ENCODE measurements at places on chromosomes 4 and X.

DNA sequence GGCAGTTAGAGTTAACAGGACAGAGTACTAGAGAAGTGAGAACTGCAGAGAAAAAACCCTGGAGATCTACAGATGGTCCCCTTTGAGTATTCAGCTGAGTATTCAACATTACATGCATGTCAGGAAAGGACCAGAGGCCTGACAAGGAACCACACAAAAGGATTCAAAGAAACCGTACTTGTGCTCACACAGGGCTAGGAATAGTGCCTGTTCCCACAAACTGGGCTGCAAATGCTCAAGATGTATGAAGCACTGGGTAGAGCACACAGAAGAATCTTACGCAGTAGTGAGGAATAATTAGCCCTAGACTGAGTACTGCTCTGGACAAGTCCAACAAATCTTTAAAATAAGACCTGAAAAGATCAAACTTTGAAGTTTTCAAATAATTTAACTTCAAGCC is 17.6 kb downstream of the PTPN13 start:
- DNase-seq, result no peak

DNA sequence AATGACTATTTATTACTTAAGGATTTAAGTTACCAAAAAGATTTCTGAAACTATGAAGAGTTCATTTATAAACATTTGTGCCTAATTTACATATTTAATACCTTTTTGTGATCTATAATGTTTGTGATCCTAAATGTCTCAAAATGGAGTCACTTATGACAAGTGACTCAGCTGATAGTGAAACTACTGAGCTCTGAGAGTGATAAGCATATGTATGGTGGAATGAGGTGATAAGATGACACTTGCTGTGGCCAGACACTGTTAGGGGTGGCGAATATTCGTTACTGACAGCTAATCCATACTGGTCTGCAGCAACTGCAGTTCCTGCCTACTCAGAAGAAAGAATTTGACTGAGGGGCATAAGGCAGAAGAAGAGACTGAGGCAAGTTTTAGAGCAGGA is 5.5 kb upstream of the NXF3 start:
- DNase-seq, result no peak

DNA sequence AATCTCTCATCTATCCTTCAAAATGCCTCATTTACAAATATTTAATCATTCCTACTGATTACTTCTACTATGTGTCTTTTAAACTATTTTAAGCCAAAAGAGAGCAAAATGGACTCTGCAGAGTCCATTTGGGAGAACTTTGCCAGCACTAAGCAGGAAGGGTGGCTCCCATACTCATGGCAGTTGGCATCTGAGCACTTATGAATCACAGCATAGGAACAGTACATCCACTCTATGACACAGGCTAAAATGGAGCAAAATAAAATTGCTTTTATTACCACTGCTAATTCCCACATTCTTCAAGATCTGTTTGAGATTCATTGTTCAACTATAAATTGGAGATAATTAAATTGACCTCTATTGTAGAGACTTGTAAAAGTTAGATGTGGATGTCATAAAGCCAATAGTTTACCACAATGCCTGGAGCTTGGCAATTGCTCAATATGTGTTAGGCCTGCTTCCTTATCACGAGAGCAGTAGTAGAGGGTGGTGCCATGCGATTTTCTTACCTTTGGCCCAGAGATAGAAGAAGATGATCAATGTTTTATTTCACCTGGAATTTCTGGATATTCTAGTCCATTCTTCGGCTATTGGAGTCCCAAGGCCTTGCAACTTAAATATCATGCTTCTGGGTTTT is 19.1 kb downstream of the HPGD start:
- DNase-seq, result no peak

GRCh38 chr4:149952716-149953115 is 125.5 kb upstream of the DCLK2 start:
- DNase-seq, result no peak

- DNase-seq, result no peak
Measured at GRCh38 chrX:134000260-134001245, 15.2 kb upstream of the GPC3 start.

GRCh38 chr4:14167876-14168510 is 540.5 kb upstream of the BOD1L1 start:
- DNase-seq, result no peak

GRCh38 chr4:153483432-153484418 is 17.6 kb downstream of the TMEM131L start:
- no peak for DNase-seq

DNA sequence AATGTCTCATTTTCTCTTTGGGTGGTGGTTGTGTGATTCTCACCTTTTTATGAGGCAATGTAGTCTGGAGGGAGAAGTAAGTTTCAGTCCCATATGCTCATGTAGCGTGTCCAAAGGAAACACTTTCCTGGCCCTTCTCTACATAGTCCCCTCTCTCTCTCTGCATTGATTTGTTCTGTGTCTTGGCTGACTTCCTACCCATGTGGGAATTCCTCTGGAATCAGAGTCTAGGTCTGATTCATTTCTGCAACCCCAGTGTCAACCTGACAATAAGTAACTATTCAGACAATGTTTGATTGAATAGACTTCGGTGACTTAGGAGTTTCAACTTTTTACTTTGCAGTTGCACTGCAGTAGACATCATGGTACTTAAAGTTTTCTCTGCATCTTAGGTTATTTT is 2.7 kb upstream of the ALAS2 start:
- DNase-seq, result no peak

GRCh38 chrX:32155044-32155638 is 1056.2 kb downstream of the DMD start:
- DNase-seq, result no peak

DNA sequence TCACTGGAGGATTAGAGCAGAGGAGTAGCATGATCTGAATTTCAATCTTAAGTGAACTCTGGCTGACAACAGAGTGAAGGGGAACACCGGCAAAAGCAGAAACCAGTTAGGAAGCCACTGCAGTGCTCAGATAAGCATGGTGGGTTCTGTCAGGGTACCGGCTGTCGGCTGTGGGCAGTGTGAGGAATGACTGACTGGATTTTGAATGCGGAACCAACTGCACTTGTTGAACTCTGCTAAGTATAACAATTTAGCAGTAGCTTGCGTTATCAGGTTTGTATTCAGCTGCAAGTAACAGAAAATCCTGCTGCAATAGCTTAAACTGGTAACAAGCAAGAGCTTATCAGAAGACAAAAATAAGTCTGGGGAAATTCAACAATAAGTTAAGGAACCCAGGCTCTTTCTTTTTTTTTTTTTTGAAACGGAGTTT is 5.2 kb downstream of the HTT start:
- no peak for DNase-seq

DNA sequence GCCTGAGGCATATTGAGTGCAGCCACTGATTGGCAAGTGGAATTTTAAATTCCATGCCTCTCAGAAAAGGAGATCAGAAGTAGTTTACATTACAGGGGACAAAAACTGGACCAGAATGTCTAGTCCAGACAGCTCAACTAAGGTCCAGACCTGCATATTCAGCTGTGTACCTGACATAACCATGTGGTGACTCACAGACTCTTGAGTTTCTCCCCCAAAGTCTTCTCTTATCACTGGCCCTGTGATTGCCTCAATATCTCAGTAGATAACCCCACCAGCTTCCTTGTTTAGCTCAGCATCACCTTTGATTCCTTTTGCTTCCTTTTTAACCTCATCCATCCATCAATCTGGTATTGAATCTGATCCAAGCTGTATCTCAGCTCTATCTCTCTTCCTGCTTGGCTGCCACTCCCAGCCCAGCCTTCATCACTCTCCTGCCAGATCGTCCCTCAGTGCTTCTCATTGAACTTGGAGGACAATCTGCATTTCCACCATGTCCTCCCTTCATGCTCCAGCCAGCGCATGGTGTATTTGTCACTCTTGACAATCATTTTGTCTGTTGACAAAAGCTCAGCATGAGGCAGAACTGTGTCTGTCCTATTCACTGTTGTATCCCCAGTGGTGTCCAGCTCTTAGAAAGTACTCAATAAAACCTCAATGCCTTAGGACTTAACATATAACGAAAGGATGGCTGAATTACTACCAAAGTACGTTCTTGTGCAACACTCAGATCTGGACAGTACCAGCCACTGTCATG is 27.8 kb upstream of the SLC2A9 start:
- DNase-seq, result no peak

DNA sequence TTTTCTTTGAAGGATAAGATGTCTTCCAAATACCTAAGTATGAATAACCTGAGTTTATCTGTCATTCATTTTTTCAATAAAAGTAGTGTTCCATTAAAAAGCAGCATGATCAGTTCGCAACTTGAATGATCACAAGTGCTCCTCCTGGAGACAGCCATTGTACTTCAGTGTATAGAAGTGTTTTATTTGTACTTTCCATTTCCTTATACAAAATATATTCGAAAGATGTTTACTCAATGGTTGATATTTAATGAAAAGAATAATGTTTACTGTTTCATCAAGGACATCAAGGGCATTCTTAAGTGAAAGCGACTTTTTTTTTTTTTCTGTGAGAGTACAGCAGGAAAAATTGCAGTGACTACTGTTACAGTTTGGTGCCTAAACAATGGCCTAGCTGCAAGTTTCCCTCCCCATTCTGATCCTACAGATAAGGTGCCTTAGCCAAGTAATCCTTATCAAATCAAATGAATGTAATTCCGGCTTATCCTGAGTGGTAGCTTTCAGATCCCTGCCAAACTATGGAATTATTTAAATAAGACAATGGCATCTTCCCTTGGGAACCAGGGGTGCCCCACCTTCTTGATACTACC is 69.0 kb upstream of the IL15 start:
- DNase-seq, result no peak

GRCh38 chrX:45508454-45508853 is 307.8 kb upstream of the DIPK2B start:
- no peak for DNase-seq

DNA sequence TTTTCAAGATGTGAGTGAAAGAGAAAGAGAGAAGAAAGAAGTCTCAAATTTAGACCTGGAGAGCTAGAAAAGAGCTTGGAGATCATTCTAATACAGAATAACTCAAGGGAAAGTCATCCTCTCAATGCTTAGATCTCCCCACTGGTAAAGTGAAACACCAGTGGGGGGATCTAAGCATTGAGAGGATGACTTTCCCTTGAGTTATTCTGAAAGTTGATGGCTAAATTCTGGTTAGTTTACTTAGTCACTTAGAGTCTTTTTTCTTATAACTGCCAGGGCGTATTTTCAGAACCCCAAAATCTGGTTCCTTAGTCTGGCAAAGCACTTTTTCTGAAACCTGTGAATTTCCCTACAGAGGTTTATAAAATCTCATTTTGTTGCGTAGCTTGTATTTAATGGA is 198.6 kb downstream of the ARHGAP24 start:
- no peak for DNase-seq

GRCh38 chr4:22238742-22239141 is 277.1 kb downstream of the ADGRA3 start:
- DNase-seq, result no peak

DNA sequence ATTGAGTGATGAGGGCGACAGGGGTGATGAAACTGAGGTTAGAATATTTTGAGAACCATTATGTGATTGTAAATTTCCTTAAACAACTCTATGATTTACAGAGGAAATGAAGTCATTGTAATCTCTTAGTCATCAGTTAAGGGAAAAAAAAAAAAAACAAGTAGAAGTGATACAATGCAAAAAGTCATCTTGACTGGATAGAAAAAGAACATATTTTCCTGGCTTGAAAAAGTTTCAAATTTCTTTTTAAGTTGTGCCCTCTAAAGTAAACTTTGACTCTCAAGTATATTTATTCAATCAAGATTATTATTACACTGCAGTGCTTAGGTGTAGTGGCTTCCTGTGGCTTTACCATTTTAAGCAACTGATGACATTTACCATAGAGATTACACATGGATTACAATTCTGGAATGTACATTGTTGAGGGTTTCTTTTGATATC is 40.6 kb downstream of the GABRB1 start:
- no peak for DNase-seq

- DNase-seq, result no peak
Measured at GRCh38 chr4:145812919-145813318, 125.7 kb downstream of the ZNF827 start.

- no peak for DNase-seq
Measured at GRCh38 chrX:20046864-20047263, 56.0 kb upstream of the BCLAF3 start.

DNA sequence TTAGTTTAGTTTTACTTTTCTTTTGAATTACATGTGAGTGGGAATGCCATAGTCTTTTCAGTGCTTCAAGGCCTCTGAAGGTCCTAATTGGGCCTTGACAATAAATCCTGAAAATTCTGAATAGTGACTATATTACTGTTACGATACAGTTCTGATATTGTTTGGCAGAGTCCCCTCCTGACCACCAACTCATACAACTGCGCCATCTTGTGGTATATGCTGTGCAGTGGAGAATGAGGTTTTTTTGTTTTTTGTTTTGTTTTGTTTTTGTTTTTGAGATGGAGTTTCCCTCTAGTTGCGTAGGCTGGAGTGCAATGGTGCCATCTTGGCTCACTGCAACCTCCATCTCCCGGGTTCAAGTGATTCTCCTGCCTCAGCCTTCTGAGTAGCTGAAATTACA is 56.6 kb upstream of the CHRDL1 start:
- DNase-seq, result no peak

GRCh38 chr4:92050875-92051274 is 252.9 kb upstream of the GRID2 start:
- no peak for DNase-seq

DNA sequence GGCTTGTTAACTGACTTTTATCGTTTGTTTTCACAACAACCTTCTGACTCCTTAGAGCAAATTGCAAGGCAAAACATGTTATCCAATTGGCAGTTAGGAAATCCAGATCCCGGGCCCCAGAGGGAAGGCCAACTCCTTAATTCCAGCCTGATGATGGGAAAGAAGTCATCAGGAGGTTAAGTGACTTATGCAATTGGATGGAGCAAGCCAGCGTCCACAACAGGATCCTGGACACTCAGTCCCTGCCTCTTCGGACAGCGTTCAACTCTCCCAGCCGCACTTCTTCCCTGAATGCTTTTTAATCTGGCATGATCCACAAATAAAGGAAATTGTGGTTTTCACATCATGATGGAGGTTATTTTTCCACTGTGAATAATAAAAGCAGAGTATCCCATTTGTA is 310.1 kb downstream of the RAB28 start:
- no peak for DNase-seq

DNA sequence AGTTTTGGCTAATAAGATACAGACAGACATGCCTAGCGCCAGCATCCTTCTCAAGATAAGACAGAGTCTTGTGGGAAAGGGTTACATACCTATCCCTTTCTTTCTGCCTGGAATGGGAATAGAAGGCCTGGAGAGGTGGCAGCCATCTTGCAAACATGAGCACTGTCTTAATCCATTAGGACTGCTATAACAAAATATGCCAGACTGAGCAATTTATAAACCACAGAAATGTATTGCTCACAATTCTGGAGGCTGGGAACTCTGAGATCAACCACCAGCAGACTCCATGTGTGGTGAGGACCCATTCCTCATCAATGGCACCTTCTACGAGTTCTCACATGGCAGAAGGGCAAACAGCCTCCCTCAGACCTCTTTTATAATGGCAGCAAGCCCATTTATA is 26.5 kb upstream of the NEIL3 start:
- no peak for DNase-seq

DNA sequence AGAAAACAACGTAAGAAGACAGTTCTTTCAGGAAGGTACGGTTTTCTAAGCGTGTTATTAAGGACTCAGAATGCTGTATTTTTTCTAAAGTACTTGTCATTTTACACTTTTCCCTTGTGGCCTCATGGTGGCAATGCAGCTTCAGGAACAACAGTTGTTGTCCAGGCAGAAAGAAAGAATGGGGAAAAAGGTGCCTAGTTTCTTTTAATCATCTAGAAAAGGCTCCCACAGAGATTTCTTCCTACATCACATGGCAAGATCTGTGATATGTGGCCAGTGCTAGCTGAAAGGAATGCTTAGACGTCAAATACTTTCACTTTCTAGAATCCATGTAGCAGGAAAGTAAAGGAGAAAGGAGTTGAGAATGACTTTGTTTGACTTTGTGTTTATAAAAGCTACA is 49.0 kb upstream of the TRAM1L1 start:
- peak; percentile 70 for DNase-seq
